Left renal cortex interstitium (tissue), 4 donors: ENCODE measurements at places on chromosomes 7 and 10. TPM values are rescaled to one million over a fixed set of nuclear protein-coding genes. Genes with fewer than 3 reads are reported as not detected.

PALD1 gene
- polyA plus RNA-seq: 13.0 TPM

- DNase-seq: no peak
Measured at GRCh38 chr10:21260066-21260465, 265.4 kb downstream of the SKIDA1 start.

GRCh38 chr10:96208271-96208670, 63.1 kb downstream of the BLNK start:
- DNase-seq: no peak

GNGT1 gene
- 0.21 TPM for polyA plus RNA-seq

- no peak for DNase-seq
Measured at GRCh38 chr10:74677951-74678350, 148.4 kb upstream of the KAT6B start.

DNA sequence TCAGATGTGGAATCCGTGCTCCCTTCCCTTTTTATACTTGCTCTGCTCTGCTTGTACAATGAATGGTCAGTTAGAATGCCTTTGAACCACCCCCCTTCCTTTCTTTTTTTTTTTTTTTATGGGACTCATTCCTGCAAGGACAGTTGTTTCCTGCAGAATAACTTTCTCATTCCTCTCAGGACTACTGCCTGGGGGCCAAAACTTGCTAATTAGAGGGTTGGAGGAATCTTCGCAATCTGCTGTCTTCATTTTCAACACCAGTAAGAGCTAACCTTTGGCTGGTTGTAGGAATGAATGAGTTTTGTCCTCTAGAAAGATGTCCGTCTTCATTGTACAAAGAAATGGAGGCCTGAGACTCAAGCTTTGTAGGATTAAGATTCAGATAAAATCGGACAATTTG, 868.1 kb downstream of the LRMDA start:
- no peak for DNase-seq

DNA sequence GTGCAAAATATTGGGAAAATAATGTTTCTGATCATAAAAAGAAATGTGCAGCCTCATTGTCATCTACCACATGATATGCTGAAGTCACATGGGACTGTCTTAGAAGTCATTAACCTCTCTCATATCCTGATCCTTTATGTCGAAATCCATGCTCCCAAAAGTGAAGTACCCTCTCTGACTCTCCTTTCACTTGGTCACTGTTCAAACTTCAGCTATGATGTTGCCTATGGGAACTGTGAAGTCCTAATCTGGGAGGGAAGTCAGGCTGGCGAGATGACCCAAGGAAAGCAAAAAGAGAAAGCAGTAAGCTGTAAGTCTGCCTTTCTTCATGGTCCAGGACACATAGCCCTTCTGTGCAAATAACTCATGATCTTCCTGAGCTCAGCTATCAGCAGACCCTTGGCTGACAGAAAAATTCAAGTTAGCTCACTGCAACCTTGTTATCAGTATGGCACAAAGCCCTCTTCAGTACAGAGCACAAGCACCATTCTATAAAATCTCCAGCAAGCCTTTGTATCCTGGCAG, 29.5 kb downstream of the WASL start:
- no peak for DNase-seq
